ENCODE measurements at places on chromosomes 7 and 10. TPM values are rescaled to one million over a fixed set of nuclear protein-coding genes. Genes with fewer than 3 reads are reported as not detected.
A peak's percentile ranks its signal among the peaks of the same experiment; 100 is the strongest.

GRCh38 chr10:121975295-121976086 is 474 bp upstream of the NSMCE4A start:
- no peaks in the 10 kb centered on the region for H3K27me3 ChIP-seq
- no peak for DNase-seq
- H3K4me1 ChIP-seq = peaks cover 23% of the 10 kb centered on the region
- peak overlapping the region; percentile 98 for H3K27ac ChIP-seq

- H3K4me3 ChIP-seq = no peak overlapping the region
- no peak overlapping the region for H3K27ac ChIP-seq
- peaks cover 20% of the 10 kb centered on the region for H3K36me3 ChIP-seq
These were observed 173.5 kb downstream of the CELF2 start for GRCh38 chr10:11191190-11191589.

The MRC1 gene
- 529 TPM for total RNA-seq

The LDB3 gene
- total RNA-seq = 2.2 TPM

- H3K27me3 ChIP-seq = no peaks in the 10 kb centered on the region
- no peak for DNase-seq
- no peak overlapping the region for H3K4me3 ChIP-seq
- H3K4me1 ChIP-seq = peaks cover 45% of the 10 kb centered on the region
- H3K27ac ChIP-seq = peak overlapping the region; percentile 77
- H3K36me3 ChIP-seq = no peaks in the 10 kb centered on the region
These were observed 16.4 kb upstream of the C10orf105 start for GRCh38 chr10:71735709-71736569.

DNA sequence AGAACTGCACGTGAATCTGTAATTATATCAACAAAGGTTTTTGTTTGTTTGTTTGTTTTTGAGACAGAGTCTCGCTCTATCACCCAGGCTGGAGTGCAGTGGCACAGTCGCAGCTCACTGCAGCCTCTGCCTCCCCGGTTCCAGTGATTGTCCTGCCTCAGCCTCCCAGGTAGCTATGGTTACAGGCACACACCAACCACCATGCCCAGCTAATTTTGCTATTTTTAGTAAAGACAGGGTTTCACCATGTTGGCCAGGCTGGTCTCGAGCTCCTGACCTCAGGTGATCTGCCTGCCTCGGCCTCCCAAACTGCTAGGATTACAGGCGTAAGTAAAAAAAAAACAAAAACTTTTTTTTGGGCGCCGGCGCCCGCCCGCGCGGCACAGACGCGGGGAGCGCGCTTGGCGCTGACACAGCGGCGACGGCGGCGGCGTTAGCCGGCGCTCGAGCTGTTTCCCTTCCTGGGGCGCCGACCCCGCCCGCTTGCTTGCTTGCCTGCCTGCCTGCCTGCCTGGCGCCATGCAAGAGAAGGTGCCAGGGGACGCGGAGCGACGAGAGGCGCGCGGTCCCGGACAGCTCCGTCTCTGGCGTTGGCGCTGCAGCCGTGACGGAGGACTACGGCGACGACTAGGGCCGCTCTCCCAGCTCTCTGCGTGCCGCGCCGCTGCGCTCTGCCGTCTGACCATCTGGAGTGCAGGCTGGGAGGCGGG is 171.4 kb upstream of the NUPR2 start:
- H3K36me3 ChIP-seq = no peaks in the 10 kb centered on the region
- no peak for DNase-seq
- H3K4me3 ChIP-seq = peak overlapping the region; percentile 45
- no peak overlapping the region for H3K27ac ChIP-seq
- no peaks in the 10 kb centered on the region for H3K4me1 ChIP-seq
- no peaks in the 10 kb centered on the region for H3K27me3 ChIP-seq

- no peaks in the 10 kb centered on the region for H3K27me3 ChIP-seq
- no peak for DNase-seq
- no peak overlapping the region for H3K27ac ChIP-seq
These were observed 61.2 kb downstream of the SH2D4B start for GRCh38 chr10:80598951-80599350.

The HKDC1 gene
- total RNA-seq = 5.9 TPM

- DNase-seq = no peak
- H3K27ac ChIP-seq = peak overlapping the region; percentile 34
- peak overlapping the region; percentile 48 for H3K4me3 ChIP-seq
- peaks cover 16% of the 10 kb centered on the region for H3K4me1 ChIP-seq
- H3K36me3 ChIP-seq = no peaks in the 10 kb centered on the region
- peaks cover 39% of the 10 kb centered on the region for H3K27me3 ChIP-seq
These were observed 1.0 kb downstream of the FFAR4 start for GRCh38 chr10:93567277-93568104.

The OR6V1 gene
- not detected for total RNA-seq

GRCh38 chr7:3466261-3466660 is 165.2 kb downstream of the SDK1 start:
- H3K27ac ChIP-seq = no peak overlapping the region
- no peak for DNase-seq
- no peak overlapping the region for H3K4me3 ChIP-seq

DNA sequence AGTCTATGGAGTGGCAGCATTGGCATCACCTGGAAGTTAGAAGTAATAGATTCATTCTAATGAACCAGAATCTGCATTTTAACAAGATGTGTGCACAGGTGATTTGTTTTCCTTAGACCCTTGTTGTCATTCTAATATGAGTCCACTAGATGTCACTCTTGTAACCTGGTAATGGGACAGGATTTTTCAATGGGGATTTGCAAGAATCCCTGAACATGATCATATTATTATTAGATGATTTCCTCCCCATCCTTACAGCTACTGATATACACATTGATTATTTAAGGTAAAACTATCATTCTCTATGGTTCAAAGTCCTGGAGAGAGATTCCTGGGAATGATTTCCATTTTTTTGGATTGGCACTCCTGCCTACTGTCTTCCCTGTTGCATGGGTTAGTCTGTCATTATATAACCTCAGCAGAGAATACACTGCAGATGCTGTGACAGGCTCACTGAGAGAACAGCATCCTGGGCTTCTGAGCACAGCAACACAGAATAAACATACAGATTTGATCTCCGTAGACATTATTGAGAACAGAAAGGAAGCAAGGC is 194.9 kb downstream of the SUGCT start:
- no peak overlapping the region for H3K27ac ChIP-seq
- H3K4me1 ChIP-seq = no peaks in the 10 kb centered on the region
- H3K4me3 ChIP-seq = no peak overlapping the region
- no peaks in the 10 kb centered on the region for H3K36me3 ChIP-seq
- no peak for DNase-seq

DNA sequence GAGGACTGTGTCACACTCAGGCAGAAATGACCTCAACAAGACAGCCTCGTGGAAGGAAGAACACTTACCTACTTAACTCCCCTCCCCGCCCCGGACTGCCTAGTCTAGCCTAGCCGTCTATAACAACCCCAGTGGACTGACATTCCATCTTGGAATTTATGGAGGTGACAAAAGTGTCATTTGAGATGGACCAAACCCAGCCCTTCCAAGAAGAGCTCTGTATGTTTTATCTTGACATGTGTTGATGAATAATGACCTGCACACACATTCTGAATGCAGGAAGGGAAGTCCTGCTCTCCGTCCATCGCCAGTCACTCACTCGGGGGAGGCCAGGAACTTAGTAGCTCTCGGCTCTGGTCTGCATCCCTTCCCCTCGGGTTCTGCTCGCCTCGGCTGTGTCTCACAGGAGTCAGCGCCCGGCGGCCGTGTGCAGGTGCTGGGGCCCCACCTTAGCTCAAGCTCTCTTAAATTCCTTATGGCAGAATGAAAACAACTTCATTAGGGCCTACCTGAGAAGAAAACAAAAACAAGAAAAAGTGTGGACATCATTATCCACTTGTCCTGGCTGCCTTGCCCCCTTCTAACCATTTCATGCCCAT is 140.9 kb upstream of the NPS start:
- no peaks in the 10 kb centered on the region for H3K4me1 ChIP-seq
- H3K27ac ChIP-seq = no peak overlapping the region
- DNase-seq = no peak
- peaks cover 15% of the 10 kb centered on the region for H3K36me3 ChIP-seq
- no peak overlapping the region for H3K4me3 ChIP-seq

DNA sequence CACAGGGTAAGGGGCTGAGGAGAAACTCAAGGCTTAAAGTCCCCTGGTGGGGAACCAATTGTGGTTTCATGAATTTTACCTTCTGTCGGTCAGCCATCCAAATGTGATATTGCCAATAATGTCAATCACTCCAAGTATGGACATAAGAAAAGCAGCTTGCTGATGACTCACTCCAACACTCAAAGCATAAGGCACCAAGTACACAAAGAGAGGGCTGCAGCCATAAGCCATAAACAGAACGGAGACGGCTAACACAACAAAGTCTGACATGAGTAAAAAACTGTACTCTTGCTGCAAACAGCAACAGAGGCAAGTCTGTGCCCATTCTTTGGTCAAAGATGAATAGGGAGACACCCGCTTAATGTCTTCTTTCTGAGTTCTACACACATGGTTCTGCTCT is 24.2 kb downstream of the IFIT5 start:
- no peak for DNase-seq
- no peaks in the 10 kb centered on the region for H3K4me1 ChIP-seq
- no peak overlapping the region for H3K4me3 ChIP-seq
- no peak overlapping the region for H3K27ac ChIP-seq
- no peaks in the 10 kb centered on the region for H3K27me3 ChIP-seq
- no peaks in the 10 kb centered on the region for H3K36me3 ChIP-seq

DNA sequence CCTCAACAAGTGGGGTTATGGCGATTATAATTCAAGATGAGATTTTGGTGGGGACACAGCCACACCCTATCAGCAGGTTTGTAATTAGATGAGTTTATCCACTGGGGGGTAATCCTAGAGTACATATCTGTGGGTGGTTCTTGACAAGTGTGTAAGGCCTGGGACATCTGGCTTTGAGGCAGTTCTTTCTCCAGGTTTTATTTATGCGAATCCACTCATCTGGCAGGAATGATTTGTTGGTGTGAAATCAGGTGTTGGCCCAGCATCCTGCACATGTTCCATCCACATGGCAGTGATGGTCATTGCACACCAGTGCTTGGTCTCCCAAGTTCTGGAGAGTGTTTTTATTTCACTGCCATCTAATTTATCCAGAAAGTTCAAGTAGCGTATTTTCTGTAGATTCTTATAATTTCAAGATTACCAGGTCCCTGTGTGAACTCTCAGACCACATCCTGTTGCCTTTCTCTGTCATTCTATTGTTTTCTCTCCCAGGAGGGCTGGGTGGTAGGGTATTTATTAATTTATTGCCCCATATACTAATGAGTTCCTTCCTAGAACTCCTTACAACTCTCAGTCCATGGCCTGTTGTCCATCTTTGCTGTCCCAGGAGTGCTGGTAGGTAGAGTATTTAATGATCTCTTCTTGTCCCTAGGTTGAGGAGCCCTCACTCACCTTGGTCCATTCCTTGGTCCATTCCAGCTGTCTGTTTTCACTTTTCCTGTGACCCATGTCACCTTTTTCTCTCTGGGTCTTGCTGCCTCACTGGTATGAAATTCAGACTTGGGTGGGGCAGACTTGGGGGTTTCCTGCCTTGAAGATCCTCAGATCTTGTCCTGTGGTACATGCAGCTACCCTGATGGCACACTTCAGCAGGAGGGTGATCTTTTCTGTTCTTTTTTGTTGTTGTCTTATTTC is 10.4 kb downstream of the RALA start:
- no peak overlapping the region for H3K4me3 ChIP-seq
- H3K4me1 ChIP-seq = peaks cover 12% of the 10 kb centered on the region
- no peaks in the 10 kb centered on the region for H3K27me3 ChIP-seq
- no peak for DNase-seq

The DKK1 gene
- 2.5 TPM for total RNA-seq

The ERVW-1 gene
- total RNA-seq = not detected

The STN1 gene
- total RNA-seq = 37.0 TPM

DNA sequence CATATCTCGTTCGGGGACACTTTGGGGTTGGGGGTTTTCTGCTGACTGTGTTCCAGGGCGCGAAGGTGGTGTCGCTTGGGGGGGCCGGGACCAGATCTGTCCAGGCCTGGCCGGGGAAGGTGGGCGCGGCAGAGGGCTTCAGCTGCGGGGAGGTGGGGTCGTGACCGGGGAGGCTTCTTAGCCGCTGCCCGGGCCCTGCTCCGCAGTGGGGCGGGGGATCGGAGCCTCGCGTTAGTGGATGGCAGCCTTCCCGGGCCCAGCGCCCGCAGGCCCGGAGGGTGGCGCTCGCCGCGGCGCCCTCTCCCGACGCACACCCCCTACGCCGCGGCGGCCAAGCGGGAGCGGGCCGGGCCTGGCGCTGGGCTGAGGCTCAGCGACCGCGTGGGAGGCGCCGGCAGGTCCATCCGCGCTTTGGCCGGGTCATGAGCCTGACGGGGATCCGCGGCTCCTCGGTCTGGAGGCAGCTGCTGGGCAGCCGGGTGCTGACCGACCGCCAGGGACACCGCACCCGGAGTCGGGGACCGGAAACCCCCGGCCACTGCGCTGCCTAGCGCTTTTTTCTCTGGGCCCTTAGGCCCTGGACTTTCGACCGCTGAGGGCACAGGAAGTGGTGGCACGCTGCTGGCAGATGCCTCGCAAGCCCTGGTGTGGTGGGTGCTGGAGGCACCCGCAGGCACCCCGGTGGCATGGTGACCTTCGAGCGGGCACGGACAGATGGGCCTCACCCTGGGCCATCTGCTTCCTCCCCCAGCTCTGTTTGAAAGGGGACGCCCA is 1.2 kb downstream of the AGAP3 start:
- peak overlapping the region; percentile 93 for H3K4me3 ChIP-seq
- H3K4me1 ChIP-seq = peaks cover 68% of the 10 kb centered on the region
- peak overlapping the region; percentile 88 for H3K27ac ChIP-seq
- DNase-seq = peak; percentile 76
- H3K36me3 ChIP-seq = peaks cover 6% of the 10 kb centered on the region

DNA sequence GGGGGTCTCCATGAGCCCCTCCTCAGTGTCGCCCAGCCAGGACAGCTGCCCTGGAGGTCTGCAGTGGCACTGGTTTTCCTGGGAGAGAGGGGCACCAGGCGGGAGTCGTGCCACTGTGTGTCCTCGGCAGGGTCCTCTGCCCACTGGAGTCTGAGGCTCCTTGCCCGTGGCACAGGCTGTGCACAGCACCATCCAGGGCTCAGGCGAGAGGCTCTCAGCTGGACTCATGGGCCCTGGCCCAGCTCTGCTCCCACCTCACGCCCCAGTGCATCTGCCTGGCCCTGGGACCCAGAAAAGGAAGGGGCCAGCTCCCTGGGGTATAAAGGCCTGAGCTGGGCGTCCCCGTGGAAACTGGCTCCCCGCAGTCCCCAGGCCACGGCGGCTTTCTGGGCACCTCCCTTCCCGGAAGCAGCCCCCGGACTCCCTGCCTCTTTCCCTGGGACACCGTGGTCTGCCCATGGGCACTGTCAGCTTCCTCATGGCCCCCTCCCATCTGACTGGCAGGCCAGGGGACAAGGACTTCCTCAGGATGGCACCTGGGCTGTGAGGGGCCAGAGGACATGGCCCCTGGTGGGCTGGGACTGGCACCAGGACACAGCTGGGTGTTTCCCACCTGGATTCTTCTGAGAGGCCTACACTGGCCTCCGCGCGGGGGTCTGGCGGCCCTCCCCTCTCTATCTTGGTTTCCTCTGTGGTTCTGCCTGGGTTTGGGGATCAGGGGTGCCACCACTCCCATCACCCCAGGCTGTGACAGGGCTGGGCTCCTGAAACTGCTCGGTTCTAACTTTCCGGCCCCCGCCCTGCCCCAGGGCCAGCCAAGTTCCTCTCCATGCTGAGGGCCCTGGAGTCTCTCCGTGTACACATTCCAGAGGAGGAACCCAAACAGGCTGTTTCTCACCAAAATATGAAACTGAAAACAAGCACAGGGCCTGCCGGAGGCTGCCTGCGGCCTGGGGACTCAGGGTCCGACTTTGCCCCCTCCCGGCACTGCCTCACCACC is 5.5 kb downstream of the FOXL3 start:
- peaks cover 40% of the 10 kb centered on the region for H3K27me3 ChIP-seq
- H3K4me3 ChIP-seq = no peak overlapping the region
- H3K27ac ChIP-seq = peak overlapping the region; percentile 33
- H3K4me1 ChIP-seq = peaks cover 13% of the 10 kb centered on the region

Measured in lower lobe of right lung (tissue), 2 donors.